ENCODE measurements at places on chromosomes 7 and 10.

DNA sequence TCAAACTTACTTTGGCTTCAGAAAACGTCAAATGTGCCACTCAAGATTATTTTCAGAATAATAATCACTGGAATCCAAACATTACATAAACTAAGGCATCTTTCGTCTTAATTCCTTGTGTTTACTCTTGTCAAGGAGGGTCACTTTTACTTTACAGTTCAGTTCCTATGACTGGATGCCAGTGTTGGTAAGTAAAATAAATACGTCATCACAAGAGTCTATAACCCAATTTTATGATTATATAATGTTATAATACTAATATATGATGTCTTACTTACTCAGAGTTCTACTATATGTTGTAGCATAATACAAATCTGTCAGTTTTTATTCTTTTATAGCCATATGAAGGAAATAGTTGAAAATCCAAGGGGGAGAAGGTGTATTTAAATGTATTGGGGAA, 123.8 kb downstream of the GPR85 start:
- no peak for DNase-seq

DNA sequence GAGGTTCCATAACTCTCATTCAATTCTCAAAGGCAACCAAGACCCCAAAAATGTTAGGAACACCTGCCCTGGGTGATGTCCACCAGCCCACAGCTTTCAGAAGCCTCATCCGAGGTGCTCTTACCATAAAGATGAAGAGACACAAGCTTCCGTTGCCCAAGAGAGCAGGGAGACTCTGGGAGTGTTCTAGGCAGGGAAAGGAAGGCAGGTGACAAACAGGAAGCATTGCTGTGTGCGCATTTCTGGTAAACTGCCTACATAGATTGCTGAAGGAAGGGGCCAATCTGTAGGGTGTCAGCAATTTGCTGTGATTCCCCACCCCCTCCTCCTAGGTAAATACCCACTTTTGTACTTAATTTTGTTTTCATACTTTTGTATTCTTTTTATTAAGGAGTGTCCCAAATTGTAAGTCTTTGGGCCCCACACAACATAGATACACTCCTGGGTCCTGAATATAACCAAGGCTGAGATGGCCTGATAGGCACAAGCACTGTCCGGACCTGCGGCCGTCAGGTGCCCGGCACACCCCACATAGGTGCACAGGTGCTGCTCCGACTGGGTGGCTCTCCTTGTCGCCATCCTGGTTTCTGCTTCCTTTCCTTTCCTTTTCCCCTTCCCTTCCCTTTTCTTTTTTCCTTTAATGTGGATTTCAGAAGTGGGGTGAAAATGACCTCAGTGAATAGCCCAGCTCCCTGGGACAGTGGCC, 51.4 kb upstream of the SMNDC1 start:
- peak; percentile 25 for DNase-seq

GRCh38 chr10:71081229-71081560, 131.2 kb upstream of the UNC5B start:
- DNase-seq, result no peak

DNA sequence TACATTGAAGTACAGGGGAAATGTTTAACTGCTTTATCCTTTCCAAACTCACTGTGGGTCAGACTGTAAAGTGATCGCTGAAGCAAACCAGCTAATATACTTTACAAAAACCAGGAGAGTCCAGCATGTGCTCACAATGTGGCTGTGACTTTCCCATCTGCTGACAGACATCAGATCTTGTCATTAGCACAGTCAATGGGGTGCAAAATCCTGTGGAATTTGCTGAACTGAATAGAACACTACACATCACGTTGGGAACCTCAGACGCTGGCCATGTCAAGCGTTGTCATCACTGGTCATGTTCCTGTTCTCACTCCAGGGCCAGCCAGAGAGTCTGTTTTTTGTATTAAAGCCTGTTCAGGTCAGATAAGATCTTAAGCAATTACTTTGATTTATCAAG, 83.4 kb downstream of the AGMO start:
- DNase-seq, result no peak

- no peak for DNase-seq
Measured at GRCh38 chr10:117271427-117271826, 30.5 kb downstream of the SLC18A2 start.

DNA sequence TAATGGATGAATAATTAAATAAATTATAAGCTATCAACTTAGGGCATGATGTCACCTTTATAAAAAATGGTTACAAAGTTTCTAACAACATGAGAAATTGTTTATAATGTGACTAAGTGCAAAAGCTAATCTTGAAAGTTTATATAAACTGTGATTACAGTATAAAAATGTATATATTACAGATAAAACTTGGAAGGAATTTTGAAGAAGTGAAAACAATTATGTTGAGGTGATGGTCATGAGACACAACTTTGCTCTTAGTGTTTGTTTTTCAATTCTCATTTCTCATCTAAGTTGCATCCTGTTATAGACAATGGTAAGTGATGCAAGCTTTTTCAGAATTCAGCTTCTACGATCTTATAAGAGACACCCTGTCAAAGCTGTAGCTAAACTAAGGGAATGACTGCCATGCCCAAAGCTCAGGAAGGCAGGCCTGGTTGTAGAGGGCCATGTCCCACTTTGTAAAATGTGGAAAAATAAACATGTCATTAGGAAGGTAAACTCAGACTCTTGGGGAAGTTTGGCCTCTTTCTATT, 23.9 kb downstream of the MACC1 start:
- DNase-seq, result no peak

DNA sequence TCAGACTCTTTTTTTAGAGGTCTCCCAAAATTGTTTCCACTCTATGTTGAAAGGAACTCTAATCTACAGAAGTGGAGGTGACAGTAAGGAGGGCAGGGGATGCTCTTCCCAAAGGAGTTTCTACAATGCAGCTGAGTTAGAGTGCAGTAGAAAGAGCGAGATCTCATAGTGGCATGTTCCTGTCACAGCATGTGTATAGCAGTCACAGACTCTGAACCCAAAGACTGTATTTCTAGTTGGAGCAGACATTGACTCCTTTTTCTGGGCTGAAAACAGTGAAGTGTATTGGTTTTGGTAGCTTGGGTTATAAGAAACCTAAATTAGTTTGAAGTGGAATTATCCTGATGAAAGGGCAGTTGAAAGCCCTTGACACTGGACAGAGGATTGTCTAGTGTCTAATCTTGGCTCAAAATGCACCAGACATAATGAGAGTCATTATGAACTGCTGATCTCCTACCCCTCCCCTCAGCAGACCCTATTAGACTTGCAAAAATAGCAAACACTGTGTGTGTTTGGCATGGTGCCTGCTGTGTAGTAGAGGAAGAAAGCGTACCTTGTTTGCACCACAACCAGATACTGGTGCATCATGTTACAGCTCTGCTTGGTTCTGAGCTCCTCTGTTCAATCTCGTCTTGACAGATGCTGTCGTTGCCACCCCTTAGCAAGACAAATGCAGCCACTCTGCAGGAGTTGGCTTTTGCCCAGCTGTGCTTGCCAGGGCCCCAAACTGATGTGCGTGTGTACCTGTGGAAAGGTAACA, 336.0 kb downstream of the AUTS2 start:
- no peak for DNase-seq

- DNase-seq, result no peak
Measured at GRCh38 chr10:24958721-24959381, 6.4 kb upstream of the PRTFDC1 start.

GRCh38 chr7:48154792-48155413, 16.4 kb upstream of the ABCA13 start:
- DNase-seq, result peak; percentile 42

DNA sequence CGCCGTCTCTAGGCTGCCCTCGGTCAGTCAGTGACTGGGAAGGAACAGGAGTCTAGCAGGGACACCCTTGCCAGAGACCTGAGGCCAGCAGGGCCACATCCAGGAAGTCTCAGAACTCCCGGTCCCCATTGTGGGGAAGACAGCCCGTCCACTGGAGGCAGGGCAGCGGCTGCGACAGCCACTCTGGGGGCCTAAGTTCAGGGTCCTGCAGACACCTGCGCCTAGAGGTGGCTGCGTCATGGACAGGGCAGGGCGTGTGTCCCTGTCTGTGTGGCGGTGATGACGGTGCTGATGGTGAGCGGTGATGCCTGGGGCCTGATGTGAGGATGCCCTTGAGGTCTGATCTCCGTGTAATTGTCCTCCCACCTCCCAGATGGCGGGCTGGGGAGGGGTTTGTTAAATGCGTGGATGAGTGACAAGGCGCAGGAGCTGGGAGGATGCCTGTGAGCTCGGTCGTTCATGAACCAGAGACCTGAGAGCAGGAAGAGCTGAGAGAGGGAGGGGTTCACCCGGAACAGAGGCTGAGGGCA, 537.9 kb upstream of the FOXK1 start:
- no peak for DNase-seq

DNA sequence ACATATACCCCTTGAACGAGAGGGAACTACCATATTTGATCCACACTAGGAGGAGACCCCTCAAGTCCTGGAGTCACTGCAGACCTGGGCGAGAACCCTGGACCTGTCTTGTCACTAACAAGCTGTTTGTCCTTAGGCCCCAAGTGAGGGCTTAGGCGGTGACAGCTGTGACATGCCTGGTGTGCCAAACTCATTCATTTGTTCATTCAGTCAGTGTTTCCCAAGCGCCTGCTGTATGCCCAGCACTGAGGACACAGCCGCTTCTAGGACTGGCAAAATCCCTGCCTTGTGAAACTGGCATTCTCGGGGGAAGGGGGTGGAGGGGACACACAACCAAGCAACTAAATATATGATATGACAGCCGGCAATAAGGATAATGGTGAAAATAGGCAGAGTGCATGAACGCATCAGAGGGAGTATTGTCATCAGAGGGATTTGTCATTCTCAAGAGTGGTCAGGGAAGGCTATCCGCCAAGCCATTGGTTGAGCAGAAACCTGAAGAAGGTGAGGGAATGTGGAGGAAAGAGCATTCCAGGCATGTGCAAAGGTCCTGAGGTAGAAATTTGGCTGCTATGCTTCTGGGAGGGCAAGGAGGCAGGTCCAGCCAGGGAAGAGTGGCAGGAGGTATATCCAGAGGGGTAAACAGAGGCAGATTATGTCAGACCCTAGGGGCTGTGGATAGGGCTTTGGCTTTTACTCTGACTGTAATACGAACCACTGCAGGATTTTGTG, 11.0 kb downstream of the SH2B2 start:
- DNase-seq, result no peak

DNA sequence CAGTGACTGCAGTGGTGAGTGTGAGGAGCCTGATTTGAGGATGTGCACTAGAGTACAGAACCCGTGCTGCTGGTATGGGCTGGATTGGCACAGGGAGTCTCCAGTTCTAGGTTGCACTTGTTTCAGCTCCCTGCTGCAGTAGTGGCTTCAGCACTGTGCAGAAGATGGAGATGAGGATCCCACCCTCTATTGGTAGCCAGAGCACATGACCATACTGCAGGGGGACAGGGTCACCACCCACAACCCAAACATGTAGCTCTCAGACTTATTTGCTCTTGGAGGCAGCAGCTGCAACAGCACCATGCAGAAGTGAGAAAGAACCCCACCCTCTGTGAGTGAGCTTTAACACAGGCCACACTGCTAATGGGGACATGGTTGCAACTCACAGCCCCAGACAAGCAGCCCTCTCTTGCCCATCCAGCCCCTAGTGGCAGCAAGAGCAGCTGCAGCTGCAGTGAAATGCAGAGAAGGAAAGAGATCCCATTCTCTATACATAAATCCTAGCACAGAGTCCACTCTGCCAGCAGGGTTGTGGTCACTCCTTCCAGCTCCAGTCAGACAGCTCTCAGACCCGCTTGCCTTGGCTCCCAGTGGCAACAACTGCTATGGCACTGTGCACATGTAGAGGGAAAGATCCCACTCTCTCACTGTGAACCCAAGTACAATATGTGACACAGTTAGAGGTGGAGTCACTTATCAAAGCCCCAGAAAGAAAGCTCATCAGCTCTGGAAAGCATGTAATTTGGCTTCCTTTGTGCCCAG, 51.4 kb upstream of the SCIN start:
- DNase-seq, result no peak

DNA sequence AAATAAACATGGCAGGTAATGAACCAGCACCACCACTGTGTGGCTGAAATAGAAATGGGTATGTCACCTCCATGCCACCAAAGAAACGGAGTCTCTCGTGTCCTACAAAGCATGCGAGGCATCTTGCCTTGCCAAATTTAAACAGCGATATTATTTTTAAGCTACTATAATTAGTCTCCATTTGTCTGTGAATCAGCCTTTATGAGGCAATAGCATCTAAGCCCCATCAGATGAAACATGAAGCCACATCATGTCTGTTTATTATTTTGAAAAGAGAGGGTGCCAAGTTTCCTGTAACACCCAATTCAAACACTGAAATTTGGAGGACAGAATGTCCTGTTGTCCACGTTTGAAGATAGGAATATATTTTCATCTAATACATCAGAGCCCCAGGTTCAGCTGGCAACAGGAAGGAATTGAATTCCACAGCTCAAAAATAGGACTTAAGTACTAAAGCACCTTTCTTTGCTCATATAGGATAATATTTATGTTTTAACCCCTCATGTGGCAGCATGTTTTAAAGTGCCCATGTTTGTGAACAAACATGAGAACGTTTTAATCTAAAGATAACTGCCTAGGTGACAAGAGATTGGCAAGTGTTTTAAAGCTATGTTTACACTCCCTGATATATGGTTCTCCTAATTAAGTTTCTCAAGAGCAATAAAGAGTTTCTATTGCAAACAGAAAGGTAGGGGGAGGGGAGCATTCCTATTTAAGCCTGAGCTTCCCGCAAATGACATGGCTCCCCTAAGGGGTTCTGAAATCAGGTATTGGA, 86.8 kb downstream of the SORBS1 start:
- DNase-seq, result no peak

- DNase-seq, result peak; percentile 36
Measured at GRCh38 chr10:72089618-72090017, 1.3 kb upstream of the SPOCK2 start.

DNA sequence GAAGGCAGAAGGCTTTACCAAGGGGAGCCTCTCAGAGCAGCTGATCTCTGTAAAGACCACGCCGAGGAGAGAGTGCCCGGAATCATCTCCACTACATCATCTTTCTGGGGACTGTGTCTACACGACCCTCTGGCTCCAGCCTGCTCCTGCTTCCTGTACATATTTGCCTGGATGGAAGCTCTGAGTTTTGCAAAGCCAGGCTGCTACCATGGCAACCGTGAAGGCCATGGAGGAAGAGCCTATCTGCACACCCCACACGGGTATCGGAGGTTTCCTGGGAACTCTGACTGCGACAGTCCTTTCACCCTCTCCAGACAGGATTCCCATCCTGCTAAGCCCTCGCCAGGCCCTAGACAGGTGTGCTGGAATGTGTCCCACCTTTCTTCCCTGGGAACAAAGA, 83.4 kb upstream of the TNRC18 start:
- no peak for DNase-seq

- no peak for DNase-seq
Measured at GRCh38 chr10:85447690-85448089, 918.9 kb downstream of the GRID1 start.

- DNase-seq, result no peak
Measured at GRCh38 chr7:21550821-21551531, 8.1 kb downstream of the DNAH11 start.
